ENCODE measurements at places on chromosomes 2 and 18. TPM values are rescaled to one million over a fixed set of nuclear protein-coding genes. Genes with fewer than 3 reads are reported as not detected.

Gene DCDC2C
- total RNA-seq: not detected

Gene SGPP2
- 12.4 TPM for total RNA-seq

Gene RAMP1
- total RNA-seq: 201 TPM

Gene ALMS1
- total RNA-seq: 7.6 TPM

Gene GALNT14
- 2.4 TPM for total RNA-seq

Gene PPM1B
- 25.7 TPM for total RNA-seq

Gene SYT4
- total RNA-seq: not detected

Gene SULT1C4
- 1.2 TPM for total RNA-seq

DNA sequence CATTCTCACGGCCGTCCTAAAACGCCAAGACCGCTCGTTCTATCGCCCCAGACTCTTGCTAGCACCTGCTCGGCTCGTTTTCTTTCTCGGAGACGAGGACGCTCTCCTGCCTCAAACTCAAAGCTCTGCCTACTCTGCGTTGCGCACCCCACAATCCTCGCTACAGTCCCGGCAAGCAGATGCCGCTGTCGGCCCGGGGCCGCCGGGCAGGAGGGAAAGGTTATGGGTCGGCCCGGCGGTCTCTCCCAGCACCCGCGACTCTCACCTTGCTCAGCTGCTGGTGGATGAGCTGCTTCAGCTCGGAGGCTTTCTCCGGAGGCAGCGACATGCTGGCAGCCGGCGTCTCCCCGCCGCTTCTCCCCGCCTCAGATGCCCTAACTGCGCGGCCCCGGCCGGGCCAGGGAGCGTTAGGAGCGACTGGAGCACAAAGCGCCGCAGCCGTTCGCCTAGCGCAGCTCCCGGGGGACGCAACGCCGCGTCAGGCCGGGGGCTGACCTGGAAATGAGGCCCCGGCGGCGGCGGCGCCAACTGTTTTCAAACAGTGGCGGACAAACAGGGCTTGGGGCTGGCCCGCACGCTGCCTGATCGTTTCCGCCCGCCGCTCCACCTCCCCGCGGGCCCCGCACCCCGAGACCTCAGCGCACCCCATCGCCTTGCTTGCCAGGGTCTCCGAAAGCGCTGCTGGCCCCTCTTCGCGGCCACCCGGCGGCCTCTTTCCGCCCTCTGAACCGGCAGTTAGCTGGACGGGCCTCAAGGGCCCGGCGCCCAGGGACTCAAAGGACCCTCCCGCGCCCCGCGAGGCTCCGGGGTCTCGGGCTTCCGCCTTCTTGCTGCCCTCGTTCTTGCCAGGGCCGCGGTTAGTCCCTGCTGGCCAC lies at the start of the genes CEP76 and PSMG2:
CEP76 (minus strand) TSS at position 503 of the 875 bp plus-strand sequence; CDS start at position 328, 175 bp downstream.
PSMG2 (plus strand) TSS at position 822 of the 875 bp plus-strand sequence. CDS start 66 bp downstream, outside the sequence.
- peak; percentile 97 for DNase-seq

DNA sequence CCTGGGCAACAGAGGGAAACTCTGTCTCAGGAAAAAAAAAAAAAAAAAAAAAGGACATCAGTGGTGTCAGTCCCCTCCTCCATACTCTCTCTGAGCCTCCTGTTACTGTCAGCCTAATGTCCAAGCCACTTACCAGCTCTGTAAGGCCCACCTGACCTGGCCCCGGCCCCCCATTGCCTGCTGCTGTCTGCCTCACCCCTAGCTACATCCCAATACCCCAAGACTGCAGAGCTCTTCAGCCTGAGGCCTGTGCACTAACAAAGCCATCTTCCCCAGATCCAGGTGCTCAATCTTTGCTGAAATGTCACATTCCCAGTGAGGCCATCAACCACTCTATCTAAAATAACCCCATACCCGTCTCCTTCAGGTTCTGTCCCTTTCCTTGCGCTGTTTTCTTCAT lies 5.7 kb downstream of the ARMC9 start:
- no peak for DNase-seq

DNA sequence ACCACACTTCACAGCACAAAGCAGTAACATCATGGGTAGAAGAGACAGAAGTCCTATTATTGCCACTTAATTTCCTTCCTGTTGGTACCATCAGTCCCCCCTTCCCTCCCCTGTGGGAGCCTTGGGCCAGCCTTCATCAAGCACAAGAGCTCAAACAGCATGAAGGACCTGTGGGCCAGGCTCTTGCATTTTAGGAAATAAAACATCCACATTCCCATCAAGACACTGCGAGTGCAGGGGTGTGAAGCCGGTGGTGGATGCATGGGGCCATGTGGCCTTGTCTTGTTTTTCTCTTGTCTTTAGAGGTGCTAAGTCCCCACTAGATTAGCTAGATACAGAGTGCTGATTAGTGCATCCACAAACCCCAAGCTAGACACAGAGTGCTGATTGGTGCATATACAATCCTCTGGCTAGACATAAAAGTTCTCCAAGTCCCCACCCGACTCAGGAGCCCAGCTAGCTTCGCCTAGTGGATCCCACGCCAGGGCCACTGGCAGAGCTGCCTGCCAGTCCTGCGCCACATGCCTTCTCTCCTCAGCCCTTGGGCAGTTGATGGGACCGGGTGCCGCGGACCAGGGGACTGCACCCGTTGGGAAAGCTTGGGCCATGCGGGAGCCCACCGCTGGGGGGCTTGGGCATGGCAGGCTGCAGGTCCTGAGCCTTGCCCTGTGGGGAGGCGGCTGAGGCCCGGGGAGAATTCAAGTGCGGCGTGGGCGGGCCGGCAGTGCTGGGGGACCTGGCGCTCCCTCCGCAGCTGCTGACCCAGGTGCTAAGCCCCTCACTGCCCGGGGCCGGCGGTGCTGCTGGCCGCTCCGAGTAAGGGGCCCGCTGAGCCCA lies 14.7 kb upstream of the PXDN start:
- DNase-seq: no peak

GRCh38 chr2:20381457-20381856 lies 30.8 kb upstream of the PUM2 start:
- DNase-seq: no peak

DNA sequence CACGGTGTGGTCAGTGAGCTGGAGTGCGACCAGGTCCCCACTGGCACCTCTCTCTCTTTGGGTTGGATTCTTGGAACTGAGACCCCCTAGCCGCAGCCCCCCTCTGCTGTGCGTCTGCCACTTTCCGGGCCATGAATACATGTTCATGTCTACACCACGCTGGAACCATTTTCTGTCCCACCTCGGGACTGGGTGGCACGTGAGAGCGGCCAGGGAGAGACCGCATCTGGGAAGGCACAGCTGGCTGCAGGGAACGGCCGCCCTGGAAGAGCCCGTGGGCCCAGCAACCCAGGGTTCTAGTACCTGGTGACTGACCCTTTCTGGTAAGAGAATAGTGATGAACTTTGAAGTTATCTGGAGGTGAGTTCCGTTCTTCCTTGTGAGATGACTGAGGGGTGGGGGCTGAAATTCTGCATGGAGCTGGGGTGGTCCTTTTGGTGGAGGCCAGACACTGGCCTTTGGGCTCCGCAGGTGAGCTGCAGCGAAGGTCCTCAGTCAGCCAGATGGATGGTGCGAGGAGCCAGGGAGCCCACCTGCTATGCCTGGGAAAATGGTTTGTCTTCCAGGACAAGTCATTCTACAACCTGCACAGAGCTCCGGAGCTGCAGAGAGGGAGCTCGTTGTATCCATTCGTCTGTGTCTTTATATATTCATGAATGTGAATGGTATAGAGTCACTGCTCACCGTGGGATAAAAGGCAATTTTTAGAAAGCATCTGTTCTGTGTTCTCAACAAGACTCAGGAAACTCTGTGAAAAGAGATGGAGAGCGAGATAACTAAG lies 223.5 kb downstream of the NDUFA10 start:
- peak; percentile 10 for DNase-seq

DNA sequence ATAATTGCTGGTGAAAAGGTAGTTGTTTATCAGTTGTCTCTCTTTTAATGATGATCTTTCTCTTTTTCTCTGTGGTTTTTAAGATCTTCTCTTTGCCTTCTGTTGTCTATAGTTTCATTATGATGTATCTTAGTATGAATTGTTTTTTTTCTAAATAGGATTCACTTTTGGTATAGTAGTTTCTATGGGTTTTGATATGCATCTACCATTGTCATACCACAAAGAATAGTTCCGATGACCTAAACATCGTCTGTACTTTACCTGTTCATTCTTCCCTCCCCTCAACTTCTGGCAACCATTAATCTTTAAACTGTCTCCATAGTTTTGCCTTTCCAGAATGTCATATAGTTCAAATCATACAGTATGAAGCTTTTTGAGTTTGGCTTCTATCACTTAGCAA lies 19.6 kb downstream of the RDH14 start:
- DNase-seq: no peak

Measured in heart left ventricle (tissue), 16 donors.